Stimulated activated naive CD4-positive, alpha-beta T cell treated with Interleukin-2 at 50 U/mL for 16 hours (primary cell): ENCODE measurements at places on chromosomes 2 and 18.

- no peak for DNase-seq
Observed at GRCh38 chr2:121257480-121257840, 27.5 kb downstream of the TFCP2L1 start.

DNA sequence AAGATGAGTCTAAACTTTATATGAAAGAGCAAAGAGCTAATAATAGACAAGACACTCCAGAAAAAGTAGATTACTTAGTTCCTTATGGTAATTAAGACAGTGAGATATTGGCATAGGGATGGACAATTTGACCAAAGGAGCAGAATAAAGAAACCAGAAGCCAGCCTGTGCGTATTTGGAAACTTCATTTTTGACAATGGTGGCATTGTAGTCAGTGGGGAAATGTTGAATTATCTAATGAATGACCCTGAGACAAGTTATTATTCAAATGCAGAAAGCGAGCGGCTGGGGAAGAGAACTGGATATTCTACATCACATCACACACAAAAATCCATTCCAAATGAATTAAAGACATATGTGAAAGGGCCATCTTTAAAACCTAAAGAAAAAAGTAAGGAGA lies 144.3 kb downstream of the DTNB start:
- no peak for DNase-seq

DNA sequence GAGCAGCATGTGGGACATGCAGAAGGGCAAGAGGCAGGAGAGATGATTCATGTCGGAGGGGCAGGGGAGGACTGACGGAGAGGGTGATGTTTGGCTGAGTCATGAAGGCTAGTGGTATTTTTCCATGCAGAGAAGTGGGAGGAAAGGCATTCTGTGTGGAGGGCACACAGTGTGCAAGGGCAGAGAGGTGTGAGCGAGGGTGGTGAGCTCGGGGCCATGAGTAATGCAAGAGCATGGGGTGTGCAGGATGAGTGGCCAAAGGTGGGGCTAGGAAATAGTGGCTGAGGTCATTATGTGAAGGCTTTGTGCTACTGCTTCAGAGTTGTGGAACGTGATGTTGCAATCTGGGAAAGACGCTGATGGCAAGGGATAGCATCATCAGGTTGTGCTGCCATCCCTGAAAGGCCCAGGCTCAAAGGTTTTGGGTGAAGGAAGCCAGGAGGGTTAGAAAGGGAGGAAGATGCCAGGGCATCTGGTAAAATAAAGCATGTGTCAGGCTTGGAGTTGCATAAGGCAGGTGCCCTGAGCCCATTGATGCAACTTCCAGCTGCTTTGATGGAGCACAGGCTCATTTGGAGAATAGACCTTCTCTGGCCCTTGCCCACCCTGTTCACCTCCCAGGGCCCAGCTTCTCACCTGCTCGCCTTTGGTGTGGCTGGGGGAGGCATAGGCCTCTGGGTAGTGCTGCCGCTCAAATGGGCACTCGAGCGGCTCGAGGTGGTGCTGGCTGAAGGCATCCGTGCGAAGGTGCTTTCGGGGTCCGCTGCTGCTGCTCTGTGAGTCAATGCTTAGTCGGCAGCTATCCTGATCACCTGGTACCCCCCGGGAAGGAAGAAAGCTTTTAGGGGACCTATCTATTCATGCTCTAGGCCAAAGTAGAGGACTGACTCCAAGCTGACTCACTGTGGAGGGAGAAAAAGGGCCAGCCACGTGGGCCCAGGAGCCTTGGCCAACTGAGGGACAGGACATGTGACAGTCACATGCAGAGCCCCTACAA lies 37.5 kb downstream of the PAX8 start:
- DNase-seq = peak; percentile 59

DNA sequence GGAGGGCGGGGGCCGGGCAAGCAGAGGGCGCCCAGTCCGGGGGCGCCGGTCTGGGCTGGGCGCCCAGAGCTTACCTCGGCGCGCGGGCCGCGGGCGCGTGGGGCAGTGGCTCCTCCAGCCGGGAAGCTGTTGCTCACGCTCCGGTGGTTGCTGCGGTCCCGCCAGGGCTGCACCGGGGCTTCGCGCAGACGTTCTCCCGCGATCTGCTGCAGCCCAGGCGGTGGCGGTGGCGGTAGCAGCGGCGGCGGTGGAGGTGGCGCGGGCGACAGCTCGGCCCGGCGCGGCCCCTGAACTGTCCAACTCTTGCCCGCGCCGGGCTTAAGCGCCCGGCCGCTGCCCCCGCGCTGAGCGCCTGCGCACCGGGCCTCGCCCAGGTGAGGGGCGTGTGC lies 391 bp downstream of the ZNF385B start:
- no peak for DNase-seq

- no peak for DNase-seq
Observed at GRCh38 chr2:964562-964961, 13.9 kb downstream of the SNTG2 start.

DNA sequence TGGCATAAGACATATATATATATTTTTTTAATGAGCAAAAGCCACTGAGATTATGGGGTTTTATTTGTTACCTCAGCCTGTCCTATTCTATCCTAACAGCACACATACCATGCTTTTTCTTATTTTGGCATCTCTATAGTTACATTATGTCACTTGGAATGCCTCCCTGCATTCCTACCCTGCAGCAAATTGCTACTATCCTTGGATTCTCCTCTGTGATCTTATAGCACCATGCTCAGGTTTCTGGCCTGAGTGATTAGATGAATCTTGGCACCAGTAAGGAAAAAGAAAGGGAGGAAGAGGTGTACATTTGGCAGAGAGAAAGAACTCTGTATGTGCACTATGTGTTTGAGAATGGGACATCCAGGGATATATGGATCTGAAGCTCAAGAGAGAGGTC lies 86.3 kb upstream of the PELI1 start:
- DNase-seq = no peak

DNA sequence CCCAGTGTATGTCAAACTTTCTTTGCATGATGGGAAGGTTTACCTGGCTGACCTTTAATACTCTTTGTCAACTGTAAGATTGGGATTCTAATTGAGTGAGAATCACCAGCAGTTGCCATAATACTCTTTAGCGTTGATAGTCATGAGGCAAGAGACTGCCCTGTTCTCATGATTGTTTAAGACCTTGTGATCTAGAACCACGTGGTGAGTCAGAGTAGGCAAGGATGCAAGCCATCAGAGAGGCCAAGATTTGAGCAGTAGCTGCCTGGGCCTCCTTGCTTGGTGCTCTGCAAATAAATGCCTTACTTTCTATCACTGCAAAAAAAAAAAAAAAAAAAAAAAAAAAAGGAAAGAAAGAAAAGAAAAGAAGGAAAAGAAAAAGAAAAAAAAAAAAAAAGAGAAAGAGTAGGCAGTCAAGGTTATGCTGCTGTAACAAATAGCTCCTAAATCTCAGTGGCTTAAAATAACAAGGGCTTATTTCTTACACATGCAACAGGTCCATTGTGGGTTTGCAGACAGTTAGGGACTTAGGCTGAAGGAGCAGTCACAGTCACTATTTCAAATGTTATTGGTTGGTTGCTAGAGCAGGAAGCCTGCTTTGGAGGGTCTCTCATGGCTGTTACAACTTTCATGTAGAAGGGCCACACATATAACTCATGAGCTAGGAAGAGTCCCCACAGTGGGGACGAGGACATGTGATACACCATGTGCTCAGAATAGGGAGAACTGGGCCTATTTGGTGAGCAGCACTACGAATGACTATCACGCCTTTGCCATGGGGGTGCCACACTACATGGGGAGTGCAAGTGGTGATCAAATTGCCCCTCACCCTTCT lies 21.7 kb downstream of the IL1R2 start:
- DNase-seq = no peak

- DNase-seq = no peak
Observed at GRCh38 chr2:240208631-240209211, 68.3 kb upstream of the OTOS start.

DNA sequence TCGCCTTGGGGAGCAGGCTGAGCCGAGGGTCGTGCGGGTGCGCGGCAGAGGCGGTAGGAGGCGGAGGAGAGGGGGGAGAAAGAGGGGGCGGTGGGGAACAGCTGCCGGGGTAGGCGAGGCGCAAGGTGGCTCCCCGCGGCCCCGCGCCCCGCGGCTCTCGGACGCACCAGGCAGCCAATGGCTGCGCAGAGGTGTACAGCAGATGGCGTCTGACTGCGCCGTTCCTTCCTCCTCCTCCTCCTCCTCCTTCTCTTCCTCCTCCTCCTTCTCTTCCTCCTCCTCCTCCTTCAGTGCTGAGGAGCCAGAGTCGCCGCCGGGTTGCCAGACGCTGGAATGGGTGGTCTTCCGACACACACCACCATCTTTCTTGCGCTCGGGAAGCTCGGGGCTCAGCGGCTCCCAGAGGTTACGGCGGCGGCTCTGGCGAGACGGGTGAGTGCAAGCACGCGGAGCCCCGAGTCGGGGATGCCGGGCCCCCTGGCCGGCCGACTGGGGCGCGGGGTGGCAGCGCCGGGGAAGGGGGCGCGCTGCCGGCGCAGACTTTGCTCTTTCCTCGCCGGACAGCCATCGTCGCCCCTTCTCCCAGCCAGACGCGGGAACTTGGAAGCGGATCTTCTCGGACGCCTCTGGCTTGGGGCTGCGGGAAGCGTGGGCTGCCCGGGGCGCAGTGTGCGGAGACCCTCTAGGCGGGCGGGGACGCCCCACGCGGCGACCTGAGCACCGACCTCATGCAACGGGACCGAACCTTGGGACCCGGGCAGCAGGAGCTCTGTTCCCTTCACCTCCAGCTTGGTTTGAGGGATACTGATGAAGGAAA lies at the start of gene THSD7B:
Gene THSD7B, plus strand, starts transcription at position 290 of the 817 bp plus-strand sequence. CDS start 116,634 bp downstream, outside the sequence.
- no peak for DNase-seq

DNA sequence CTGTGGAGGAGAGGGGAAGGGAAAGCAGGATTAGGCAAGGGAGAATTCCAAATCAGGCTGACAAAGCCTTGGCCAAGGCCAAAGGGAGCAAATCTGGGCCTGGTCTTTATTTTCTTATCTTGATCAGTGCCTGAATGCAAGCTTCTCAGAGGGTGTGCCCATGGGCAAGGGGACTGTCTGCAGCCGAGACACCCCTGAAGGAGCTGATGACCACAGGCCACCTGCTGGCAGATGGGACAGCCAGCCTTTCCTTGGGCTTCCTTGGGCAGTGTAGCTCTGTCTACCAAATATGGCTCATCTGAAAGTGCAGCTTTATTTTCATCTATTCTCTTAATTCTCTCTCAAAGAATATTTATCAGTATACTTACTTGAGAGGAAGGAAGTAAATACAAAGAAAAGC lies 117.0 kb downstream of the PKP4 start:
- no peak for DNase-seq

- DNase-seq = no peak
Observed at GRCh38 chr2:173511942-173512341, 157.3 kb downstream of the CDCA7 start.

GRCh38 chr2:60079562-60079961 lies 473.9 kb downstream of the BCL11A start:
- DNase-seq = no peak

- DNase-seq = no peak
Observed at GRCh38 chr2:48098539-48098938, 192.2 kb upstream of the FBXO11 start.

DNA sequence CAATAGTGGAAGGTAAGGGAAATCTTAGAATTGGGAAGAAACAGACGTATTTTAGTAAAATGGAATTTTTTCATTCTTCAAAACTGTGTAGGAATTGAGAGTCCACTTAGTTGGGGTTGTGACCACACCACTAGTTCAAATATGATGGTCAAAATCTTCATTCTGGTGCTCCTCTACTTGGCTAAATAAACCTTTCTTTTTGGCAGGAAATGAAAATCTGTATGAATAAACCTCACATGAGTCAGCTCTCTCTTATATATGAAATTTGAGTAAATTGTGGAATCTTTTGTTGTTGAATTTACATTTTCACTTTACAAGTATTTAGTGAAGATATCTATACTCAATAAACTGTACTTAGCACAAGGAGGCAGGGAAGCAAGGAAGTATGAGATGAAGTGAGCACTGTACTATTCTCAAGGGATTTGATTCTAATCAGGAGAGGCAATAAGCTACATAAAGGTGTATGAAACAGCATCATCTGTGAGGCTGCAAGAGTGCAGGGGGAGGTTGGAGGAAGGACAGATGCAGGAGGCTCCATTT lies 20.5 kb downstream of the IL18R1 start:
- no peak for DNase-seq

DNA sequence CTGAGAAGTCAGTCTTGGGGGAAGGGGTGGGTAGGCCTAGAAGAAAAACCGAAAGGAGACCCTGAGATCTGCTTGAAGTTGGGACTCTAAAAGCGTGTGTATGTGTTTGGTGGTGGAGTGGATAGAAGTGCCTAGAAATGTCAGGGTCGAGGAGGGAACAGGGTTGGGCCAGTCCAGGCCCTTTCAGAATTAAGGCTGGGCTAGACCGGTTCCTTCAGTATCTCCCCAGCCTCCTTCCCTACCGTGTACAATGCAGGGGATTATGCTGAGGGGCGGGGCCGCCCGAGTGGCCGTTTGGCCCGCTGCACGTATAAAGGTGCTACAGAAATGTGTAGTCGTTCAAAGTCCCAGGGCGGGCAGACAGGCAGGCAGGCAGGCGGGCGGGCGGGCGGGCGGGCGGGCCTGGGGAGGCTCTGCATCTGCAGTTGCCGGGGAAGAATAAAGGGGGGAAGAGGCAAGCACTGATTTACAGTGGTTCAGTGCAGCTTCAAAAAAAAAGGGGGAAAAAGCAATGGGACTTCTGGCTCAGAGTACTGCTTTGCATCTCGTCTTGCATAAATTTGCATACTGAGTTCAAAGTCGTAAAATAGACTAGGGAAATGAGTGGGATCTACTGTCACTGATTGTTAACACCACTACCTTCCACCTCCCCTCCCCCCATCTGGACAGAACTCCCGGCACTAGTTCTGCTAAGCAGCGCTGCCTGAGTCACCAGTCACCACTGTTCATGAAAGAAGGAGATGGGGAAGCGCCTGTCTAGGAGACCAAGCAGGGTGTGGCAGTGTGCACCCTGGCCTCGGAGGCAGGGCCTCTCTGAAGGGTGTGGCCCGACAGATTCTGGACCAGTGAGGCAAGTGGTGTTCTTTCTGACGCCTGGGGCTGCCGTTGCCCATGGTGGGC lies 3.6 kb downstream of the IGFBP2 start:
- no peak for DNase-seq

GRCh38 chr2:37786854-37787253 lies 115.4 kb upstream of the CDC42EP3 start:
- DNase-seq = no peak
